ENCODE measurements at places on chromosomes 6 and 20.

- DNase-seq, result no peak
Observed at GRCh38 chr6:24844061-24844460, 45.3 kb upstream of the ARMH2 start.

- no peak for DNase-seq
Observed at GRCh38 chr6:87738744-87739143, 36.7 kb upstream of the AKIRIN2 start.

GRCh38 chr6:52788478-52788877 is 15.1 kb downstream of the GSTA1 start:
- DNase-seq, result no peak

DNA sequence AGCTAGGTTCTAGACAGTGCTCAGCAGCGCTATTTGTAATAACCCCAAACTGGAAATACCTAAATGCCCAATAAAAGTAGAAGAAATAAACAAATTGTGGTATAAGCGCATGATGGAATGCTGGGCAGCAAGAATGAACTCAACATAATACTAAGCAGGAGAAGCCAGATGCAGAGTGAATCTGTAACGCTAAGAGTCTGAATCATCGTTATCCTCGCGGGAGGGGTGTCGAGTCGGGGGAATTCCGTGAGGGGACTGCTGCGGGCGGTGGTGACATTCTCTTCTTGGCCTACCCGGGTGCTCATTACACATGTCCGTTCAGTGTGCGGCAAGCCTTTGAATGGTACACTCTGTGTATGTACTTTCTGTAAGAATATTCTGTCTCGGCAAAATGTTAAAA is 83.7 kb downstream of the SULF2 start:
- DNase-seq, result no peak

GRCh38 chr6:55958790-55959189 is 83.4 kb upstream of the BMP5 start:
- no peak for DNase-seq

GRCh38 chr20:50788045-50788991 is 6.5 kb upstream of the BCAS4 start:
- DNase-seq, result no peak

- no peak for DNase-seq
Observed at GRCh38 chr20:56628873-56629463, at the start of gene TFAP2C. TFAP2C (plus strand) TSS chr20:56629306; CDS start chr20:56629545, 239 bp downstream.

- DNase-seq, result no peak
Observed at GRCh38 chr6:149125309-149125708, 192.2 kb upstream of the TAB2 start.

DNA sequence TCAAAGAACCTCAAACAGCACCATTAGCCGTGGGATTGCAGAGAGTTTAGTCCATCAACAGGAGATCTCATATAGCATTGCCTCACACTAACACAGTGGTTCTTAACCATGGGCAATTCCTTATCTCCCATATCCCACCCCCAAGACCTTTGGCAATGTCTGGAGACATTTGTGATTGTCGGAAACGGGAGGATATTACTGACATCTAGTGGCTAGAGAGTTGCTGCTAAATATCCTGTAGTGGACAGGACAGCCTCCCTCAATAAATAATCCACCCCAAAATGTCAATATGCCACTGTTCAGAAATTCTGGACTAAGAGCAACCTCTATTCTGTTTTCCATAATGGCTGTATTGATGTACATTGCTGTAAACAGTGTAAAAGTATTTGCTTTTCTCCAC is 210.1 kb upstream of the CCN2 start:
- DNase-seq, result no peak

- no peak for DNase-seq
Observed at GRCh38 chr6:106808758-106809157, 165.8 kb downstream of the CD24 start.

- DNase-seq, result no peak
Observed at GRCh38 chr6:31574106-31575061, 981 bp upstream of the TNF start.

DNA sequence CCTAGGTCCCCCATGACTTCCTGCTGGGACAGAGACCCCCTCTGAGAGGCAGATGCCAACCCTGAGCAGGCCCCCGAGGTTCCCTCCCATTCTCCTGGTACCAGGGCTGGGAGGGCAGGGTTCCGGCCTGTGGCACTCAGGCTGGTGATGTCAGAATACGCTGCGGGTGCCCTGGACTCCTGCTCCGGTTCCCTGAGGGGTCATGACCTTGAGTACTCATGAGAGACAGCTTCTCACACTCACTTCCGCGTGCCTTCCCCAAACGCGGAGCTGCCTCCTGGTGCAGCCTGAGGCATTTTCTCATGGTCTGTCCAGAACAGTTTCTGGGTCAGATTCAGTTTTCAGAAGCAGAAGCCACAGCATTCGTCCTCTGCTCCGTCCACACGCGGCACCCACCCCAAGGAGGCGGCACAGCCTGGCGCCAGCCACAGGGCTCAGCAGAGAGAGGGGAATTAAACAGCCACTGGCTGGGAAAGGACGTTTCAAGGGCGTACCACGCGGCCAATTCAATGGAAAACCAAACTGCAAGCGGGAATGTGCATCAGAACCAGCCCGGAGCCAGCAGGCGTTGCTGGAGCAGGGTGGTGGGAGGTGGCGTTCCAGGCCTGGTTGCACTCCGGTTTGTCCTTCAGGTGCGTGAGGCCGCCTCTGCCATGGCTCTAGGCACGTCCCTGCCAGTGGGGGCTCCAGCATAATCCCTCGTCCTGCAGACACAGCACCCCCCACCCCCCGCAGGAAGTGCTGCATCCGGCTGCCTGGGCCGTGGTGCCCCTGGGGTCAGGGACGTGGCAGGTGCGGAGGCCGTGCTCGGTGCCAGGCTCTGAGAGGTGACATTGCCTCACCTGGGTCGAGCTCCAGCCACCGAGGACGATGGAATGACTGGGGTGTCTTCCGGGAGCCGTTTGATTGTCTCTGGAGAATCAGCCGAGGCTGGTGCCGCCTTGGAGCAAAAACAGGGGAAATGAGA is 58.3 kb upstream of the BHLHE23 start:
- DNase-seq, result no peak

GRCh38 chr6:152301021-152301764 is 336.0 kb downstream of the SYNE1 start:
- DNase-seq, result no peak

DNA sequence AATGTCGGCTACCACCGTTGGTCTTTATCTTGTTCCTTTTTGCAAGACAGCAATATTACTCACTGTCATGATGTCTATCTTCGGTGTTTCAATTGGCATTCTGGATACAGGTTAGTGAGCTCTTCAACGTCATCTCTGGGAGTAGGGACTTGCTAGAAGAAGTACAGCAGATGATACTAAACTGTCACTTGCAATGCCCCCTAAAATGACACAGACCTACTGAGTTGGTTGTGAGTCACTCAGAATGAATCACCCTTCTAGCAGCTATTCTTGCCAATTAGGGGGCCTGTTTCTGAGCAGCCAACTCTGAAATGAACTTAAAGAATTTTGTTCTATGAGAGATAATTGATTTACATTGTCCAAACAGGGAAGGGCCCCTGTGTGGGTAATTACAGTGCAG is 176.5 kb downstream of the SLC16A10 start:
- DNase-seq, result no peak

- DNase-seq, result no peak
Observed at GRCh38 chr6:168027521-168027920, 30.1 kb downstream of the KIF25 start.

- no peak for DNase-seq
Observed at GRCh38 chr6:143867236-143867635, 3.0 kb downstream of the ZC2HC1B start.

- no peak for DNase-seq
Observed at GRCh38 chr20:37921341-37921929, 18.5 kb downstream of the VSTM2L start.

- DNase-seq, result peak; percentile 20
Observed at GRCh38 chr20:25984933-25985332, 288.3 kb upstream of the ZNF337 start.

DNA sequence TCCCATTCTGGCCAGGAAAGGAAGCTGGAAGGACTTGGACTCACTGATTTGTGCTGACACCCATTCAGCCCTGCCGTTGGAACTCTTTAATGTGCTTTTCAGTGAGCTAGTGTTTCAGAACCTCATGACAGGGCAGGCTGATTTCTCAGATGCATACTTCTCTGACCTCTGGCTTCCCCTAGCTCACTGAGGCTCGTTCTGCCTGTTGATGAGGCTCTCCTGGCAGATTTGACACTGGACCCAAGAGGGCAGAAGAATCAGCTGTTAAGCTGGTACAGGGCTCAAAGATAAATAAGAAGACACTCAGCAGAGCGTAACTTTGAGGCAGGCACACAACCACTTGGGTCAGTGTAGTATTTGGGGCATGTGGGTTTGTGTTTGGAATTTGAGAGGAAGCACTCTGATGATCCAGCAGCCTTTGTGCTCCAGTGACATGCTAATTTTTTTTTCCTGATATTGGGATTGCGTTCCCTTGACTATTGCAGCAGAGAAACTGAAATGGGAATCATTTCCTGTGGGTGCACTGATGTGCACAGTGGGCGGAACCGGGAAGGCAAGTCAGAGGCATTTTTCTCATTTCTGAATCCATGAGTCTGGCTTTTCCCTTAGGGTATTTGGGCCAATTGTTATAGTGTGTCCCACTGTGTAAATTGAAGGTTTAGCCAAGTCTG is 80.2 kb downstream of the CARMIL1 start:
- no peak for DNase-seq

DNA sequence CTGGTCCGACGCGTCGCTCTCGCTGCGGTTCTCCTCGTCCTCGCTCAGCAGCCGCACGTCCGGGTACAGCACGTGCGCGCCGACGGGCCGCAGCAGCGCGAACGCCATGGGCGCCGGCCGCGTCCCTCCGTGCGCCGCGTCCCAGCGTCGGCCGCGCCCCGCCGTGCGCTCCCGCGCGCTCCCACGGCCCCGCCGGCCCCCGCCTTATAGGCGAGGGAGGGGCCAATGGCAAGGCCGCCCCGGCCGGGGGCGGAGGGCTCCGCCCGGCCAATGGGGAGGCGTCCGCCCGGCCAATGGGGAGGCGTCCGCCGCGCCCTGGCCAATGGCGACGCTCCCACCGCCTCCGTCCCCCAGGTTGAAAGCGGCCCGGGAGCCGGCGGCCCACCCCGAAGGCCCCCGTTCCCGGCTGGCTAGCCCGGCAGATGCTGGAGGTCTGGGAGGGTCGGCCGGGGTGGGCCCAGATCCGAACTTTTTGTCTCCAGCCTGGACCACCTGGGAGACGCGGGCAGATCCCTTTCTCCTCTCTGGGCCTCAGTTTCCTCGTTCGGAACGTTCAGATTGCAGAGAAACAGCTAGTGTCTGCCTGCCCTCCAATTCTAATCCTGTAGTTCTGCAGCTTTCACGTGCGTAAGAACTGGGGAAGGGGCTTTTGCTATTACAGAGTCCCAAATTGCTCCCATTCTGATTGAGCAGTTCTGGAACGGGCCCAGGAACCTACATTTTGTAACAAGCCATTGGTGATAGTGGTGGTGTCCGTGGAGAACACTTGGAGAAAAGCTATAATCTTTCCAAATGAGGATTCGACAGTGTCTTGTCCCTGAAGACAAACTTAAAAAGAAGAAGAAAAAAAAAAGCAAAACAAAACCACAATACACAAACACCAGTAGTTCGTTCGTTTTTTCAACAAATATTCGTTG is at the start of gene TCF15:
TCF15 (minus strand) TSS at position 180 of the 917 bp plus-strand sequence; CDS start at position 108, 72 bp downstream.
- no peak for DNase-seq

GRCh38 chr20:36074983-36075382 is 79.6 kb upstream of the EPB41L1 start:
- no peak for DNase-seq

- no peak for DNase-seq
Observed at GRCh38 chr20:31620246-31620645, 15.2 kb downstream of the ID1 start.

- DNase-seq, result peak; percentile 14
Observed at GRCh38 chr6:161373905-161374451, 100.1 kb upstream of the AGPAT4 start.

GRCh38 chr20:62370807-62371587 is 3.9 kb upstream of the LAMA5 start:
- DNase-seq, result no peak

Data from stimulated activated CD8-positive, alpha-beta memory T cell treated with anti-CD3 and anti-CD28 coated beads, Interleukin-12 subunit alpha, Interleukin-12 subunit beta, amount 100 ng/mL, for 1 hour (primary cell).